ENCODE measurements at places on chromosomes 4 and X.

- DNase-seq: no peak
Measured at GRCh38 chr4:140626661-140627376, 58.1 kb upstream of the UCP1 start.

- no peak for DNase-seq
Measured at GRCh38 chr4:130545596-130545995, 1449.6 kb downstream of the C4orf33 start.

- DNase-seq: no peak
Measured at GRCh38 chr4:82903737-82904136, 3.2 kb downstream of the THAP9 start.

GRCh38 chr4:184762100-184762499, 28.2 kb upstream of the CENPU start:
- no peak for DNase-seq

- DNase-seq: no peak
Measured at GRCh38 chr4:85268961-85269360, 206.0 kb upstream of the ARHGAP24 start.

DNA sequence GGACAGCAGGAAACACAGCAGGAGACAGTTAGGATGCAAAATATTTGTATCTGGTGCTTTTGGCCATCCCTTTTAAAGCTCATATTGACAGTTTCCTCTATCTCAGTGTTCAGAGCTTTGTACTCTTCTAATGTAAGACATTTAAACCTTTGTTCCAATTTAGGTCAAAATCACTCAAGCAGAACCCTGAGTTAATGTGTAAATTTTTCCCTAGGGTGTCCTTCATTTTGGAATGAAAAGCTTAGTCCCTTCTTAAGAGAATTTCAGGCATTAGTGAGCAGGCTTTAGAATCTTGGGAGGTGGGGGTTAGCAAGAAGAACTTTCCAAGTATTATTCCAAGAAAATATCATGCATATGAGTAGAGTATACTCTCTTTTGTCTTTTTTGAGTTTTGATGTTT, 188.7 kb downstream of the GBA3 start:
- DNase-seq: no peak

DNA sequence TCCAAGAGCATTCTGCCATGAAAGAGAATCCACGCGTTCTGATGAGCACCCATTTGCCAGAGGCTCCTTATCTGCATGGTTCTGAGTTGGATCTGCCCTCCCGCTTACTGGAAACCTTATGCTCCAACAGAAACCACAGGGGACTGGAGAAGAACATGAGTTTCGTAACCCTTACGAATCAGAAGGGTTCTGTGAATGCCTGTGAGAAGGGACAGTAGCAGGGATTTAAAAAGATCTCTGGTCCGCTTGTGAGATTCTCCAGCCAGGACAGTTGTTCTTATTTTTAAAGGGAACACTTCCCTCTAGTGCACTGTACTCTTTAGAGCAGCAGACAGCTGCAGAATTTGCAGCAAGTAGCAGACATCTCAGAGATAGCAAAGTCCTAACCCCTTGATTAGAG, 22.5 kb upstream of the CENPU start:
- DNase-seq: peak; percentile 11

- DNase-seq: peak; percentile 6
Measured at GRCh38 chr4:127212701-127213100, 420.1 kb upstream of the INTU start.

DNA sequence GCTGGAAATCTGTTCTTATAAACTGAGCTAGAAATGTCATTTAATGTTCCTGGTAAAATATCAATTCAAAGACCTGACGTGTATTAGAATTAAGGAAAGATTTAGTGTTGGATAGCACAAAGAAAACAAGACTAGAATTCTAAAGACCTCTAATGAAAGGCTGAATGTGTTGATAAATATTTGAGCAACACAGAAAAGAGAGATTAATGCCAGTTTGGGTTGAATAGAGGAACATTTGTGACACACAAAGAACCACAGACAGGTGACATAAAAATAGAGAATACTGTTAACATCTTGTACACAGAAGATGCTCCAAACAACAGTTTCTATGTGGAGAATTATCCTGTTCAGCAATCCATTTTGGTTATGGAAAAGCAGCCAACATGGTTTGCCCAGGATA, 222.1 kb upstream of the GALNT7 start:
- no peak for DNase-seq

- DNase-seq: no peak
Measured at GRCh38 chr4:127622621-127622920, 10.2 kb upstream of the INTU start.

GRCh38 chr4:45693746-45694145, 430.1 kb downstream of the GABRG1 start:
- peak; percentile 2 for DNase-seq

DNA sequence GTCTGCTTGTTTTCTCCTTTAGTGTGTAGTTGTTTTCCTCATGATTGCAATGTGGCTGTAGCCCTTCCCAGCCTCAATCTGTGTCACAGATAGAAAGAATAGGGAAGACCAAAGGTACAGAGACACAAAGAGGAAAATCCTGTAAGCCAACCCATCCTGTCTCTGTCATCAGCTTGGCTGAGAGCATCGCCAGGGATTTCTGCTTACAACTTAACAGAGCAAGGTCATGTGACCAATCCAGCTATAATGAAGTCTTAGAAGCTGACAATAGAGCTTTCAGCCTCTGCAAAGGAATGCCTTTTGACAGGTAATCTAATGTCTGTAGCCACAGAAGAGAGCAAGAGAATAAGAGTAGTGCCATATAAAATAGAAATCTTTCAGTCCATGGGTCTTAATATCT, 1598.0 kb upstream of the AGA start:
- no peak for DNase-seq

DNA sequence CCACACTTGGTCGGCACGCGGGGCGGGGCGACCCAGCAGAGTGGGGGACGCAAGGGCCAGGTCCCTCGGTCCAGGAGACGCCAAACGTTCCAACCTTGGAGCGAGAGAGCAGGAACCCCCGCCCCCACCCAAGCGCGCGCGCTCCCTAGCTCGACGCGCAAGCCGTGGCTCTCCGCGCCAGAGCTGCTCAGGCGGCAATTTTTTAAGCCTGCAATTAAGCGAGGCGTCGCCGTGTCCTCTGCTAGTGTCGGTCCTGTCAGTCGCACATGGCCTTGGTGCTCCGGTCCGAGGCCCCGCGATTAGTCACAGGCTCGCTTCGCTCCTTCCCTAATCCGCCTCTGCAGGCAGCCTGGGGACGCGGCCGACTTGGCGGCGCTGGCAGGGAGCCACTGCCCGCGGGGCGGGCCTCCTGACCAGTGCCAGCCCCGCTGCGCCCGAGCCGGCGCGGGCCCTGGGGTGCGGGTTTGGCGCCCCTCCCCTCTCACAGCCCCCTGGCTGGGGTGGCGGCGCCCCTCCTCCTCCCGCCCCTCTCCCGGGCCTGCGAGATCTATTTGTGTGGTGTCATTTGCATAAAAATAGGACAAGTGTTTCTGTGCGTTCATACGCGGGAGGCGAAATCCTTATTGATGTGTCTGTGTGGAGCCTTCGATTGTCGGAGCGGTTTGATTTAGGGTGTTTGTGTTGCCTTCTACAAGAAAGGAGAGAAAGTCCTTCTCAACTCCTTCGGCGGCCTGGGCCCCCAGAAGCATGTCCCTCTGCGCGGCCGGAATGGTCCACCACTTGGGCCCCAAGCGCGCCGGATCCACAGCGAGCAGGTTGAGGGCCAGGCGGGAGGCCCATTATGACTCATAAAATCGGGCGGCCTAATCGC, 9.8 kb upstream of the BCOR start:
- DNase-seq: peak; percentile 71

- no peak for DNase-seq
Measured at GRCh38 chrX:116111497-116111896, 59.0 kb upstream of the AGTR2 start.

DNA sequence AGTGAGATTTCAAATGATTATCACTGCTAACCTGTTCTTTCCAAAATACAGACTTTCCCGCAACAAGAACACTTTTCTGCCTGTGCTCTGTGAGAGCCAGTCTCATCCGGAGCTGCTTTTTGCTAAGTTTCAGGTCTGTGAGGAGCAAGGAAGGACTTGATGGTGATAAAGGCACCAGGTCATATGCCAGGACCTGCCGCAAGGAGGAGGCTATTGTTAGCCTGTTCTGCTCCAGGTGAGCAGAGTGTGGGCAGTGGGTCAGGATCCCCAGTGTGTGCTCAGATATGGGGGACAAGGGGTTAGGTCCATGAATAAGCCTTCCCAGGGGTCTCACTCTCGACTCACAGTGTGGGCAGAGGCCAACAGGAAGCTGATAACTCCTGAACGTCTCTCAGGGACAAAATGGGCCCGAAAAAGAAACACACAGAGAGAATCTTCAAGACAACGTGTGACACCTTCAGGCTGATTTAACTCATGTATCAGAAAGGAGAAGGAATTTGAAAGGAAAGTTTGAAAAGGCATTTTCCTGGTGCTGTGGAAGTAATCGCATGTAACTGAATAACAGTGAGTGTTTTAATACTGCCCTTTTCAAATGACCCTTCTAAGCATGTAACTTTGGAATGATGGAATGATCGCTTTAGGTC, 57.7 kb upstream of the PDLIM3 start:
- no peak for DNase-seq

- DNase-seq: no peak
Measured at GRCh38 chrX:74509989-74510388, 88.7 kb downstream of the SLC16A2 start.

GRCh38 chrX:9271789-9272525, 192.9 kb upstream of the TBL1X start:
- DNase-seq: no peak

GRCh38 chr4:94523617-94524016, 71.9 kb downstream of the PDLIM5 start:
- DNase-seq: peak; percentile 80

DNA sequence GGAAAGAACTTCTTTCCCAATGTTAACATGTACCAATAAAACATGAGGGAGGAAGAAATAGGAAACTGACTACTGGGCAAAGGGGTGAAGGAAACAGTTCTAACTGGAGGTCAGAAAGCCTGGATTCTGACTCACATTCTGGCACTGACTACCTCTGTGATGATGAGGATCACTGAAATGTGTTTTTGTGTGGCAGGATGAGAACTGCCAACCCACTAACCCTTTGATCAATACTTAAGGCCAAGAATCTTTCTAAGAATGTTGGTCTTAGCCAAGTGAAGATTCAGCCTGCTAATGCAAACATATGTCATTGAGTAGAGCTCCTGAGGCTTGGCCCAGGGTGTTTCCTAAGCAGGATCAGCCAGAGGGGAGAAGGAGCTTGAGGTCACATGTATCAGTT, 4.6 kb downstream of the ALAS2 start:
- no peak for DNase-seq

- DNase-seq: peak; percentile 33
Measured at GRCh38 chrX:57929373-57929772, 19.1 kb upstream of the ZXDA start.

DNA sequence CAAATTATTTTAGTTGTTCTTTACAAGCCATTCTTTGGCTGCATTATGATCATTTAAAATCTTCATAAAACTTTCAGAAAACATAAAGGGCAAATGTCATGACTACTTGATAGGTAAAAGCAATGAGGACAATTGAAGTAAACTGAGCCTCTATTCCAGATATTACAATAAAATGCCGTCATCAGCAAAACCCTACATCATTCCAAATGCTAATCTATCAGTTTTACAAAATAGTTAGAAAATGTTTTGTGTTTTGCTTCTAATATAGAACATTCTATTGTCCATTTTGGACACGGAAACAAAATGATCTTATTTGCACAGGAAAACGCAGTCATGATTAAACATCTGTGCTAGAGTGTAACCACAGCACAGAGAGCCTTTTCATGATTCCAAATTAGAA, 1330.6 kb upstream of the ADGRL3 start:
- DNase-seq: no peak

DNA sequence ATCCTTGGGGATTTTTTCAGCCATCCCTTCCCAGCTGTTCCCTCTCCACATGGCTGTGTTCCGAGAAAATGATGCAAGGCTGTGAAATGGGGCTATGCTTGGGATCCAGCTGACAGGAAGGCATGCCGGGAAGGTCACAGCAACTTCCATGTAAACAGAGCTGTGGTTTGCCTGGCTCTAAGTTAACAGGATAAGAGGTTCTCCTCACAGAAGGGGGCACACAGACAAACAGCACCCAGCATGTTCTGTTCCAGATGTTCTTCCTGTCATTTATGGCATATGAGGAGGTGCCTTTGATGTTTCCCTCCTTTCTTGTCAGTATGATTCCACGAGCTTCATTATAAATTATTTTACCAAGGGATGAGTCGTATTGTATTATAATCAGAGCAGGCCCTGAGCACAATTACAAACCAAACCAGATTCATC, 220.7 kb downstream of the ANTXR2 start:
- DNase-seq: no peak

Data from astrocyte of the hippocampus (primary cell).